Ovary (tissue), 10 donors: ENCODE measurements at places on chromosomes 3 and 15. TPM values are rescaled to one million over a fixed set of nuclear protein-coding genes. Genes with fewer than 3 reads are reported as not detected.

The RUVBL1 gene
- 25.1 TPM for total RNA-seq

DNA sequence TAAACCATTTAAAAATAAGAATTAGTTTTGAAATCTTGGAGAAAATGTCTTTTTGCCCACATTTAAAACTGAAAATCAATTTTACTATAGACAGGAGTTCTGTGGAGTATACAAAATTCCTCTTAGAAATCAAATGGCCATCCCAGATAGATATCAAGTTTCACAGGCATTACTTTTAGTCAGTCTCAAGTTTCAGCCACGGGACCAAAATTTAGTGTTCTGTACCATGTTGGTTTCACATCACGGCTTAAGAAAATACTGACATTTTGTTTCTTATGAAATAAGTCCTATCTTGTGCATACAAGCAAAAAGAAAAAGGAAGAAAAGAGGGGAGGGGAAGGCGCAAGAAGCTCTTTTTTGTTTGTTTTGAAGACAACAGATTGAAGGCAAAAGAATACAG is 45.7 kb downstream of the EIF2AK4 start:
- DNase-seq: no peak
- no peak overlapping the region for H3K27ac ChIP-seq
- peaks cover 4% of the 10 kb centered on the region for H3K4me1 ChIP-seq
- H3K4me3 ChIP-seq: no peak overlapping the region
- H3K36me3 ChIP-seq: no peaks in the 10 kb centered on the region

DNA sequence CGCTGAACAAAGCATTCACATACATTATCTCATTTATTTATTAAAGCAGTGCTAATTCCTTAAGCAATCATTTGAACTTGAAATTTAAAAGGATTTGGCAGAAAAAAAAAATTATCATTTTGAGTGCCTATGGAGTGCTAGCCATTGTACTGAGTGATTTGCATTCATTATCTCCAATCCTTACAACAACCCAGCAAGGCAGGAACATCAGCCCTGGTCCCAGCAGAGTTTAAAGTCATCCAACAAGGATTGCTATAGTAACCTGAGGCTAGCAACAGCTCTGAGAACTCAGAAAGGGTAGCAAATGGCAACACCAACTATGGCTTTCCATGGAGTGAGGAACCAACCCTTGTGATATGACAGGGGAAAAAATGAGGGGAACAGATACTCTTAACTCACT is 237.6 kb upstream of the SETMAR start:
- H3K27ac ChIP-seq: no peak overlapping the region
- H3K4me1 ChIP-seq: no peaks in the 10 kb centered on the region
- no peaks in the 10 kb centered on the region for H3K27me3 ChIP-seq

The HRG gene
- total RNA-seq: not detected

DNA sequence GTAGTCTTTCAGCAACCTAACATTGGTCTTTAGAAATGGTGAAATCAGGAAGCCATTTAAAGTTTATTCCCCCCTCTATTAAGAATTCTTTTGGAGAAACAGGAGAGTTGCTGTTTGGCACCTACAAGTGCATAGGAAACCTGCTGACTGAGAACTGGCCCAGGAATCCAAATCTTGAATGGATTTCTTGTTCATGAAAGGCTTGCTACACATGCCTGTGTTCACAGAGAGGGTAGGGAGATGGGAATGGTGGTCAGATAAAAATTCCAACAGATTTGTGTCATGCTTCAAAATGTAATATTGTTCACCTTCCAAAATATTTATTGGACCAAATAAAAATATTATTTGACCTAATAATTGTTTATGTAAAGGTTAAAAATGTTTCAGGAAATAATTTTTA is 24.2 kb upstream of the ZPLD1 start:
- H3K4me3 ChIP-seq: no peak overlapping the region
- no peaks in the 10 kb centered on the region for H3K4me1 ChIP-seq
- H3K27me3 ChIP-seq: no peaks in the 10 kb centered on the region
- no peaks in the 10 kb centered on the region for H3K36me3 ChIP-seq
- no peak for DNase-seq
